ENCODE measurements at places on chromosomes 1 and 21.
A peak's percentile ranks its signal among the peaks of the same experiment; 100 is the strongest.

DNA sequence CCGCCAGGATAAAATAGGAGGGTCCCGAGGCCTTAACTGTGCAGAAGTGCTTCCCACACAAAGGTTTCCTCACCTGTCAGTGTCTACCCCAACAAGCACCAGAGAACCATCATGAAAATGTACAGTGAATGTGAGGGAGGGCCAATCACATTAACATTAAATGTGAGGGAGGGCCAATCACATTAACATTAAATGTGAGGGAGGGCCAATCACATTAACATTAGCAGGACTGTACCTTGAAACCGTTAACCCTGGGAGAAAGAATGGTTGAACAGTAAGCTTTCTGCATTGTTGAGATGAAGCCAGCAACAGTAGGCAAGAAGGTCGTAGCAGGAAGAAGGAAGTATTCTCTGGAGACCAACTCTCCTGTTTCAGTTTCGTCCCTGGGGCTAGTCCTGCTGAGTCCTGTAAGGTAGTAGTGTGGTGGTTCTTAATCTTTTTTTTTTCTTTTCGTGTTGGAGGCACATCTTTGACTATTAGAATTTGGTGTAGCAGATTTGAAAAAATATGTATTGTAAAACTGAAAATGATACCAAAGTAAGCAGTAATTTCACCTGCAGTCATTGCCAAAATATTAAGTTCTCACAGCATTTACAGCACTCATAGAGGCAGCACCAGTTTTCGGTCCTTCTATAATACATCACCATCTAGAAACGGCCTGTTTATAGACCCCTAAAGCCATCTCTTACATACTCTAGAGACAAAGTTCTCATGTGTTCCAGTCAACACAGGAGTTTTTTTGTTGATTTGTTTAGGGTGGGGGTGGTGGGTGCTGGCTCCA, 98.6 kb upstream of the PPP2R5A start:
- DNase-seq, result peak; percentile 80

GRCh38 chr1:27074175-27074780, 61.6 kb upstream of the TENT5B start:
- DNase-seq, result no peak

- DNase-seq, result peak; percentile 95
Observed at GRCh38 chr1:161069731-161070270, at the start of gene ARHGAP30. Gene ARHGAP30 (minus strand): TSS chr1:161069891. CDS start chr1:161069624, 267 bp downstream.

DNA sequence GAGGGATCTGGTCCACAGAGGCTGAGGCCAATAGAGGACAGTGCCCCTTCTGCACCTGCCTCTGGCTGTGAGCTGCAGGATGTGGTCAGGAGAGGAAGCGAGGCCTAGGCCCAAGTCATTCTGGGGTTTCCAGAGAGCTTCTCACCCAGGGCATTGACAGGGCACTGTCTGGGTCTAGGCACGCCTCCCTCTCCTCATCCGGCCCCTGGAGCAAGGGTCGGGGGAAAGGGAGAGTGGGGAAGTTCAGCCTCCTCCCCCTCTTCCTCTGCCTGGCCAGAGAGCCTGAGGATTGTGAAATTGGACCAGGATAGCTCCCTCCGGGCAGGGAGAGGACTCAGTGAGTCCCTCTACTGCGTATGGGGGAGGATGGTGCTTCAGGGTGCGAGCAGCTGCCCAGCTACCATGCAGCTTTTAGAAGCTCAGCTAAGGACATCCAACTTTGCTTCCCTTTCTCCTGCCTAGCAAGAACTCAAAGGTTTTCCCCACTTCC, 6.3 kb upstream of the INAVA start:
- peak; percentile 80 for DNase-seq

GRCh38 chr1:183914276-183914675, 109.4 kb downstream of the RGL1 start:
- DNase-seq, result no peak

- no peak for DNase-seq
Observed at GRCh38 chr1:185096531-185096930, 51.2 kb downstream of the RNF2 start.

GRCh38 chr1:46983166-46983829, 40.2 kb upstream of the CYP4X1 start:
- no peak for DNase-seq

DNA sequence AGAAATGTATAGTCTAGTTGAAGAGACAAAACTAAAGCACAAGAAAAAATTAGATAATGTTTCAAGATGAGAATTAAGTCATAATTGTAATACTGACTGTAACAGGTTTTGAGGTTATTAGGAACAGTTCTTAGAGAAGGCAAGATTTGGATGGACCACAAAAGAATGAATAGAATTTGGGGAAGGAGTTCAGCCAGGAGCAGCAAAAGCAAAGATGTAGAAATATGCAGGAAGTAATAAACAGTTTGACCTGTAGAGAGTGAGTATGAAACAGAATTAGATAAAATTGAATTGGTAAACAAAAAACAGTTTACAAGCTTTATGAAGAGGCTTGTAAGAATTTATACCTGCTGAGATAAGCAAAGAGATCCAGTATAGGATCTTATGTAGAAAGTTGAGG, 16.3 kb downstream of the VPS45 start:
- DNase-seq, result no peak

- no peak for DNase-seq
Observed at GRCh38 chr1:197435224-197435623, 167.2 kb downstream of the CRB1 start.

- DNase-seq, result no peak
Observed at GRCh38 chr21:14321042-14321441, 61.9 kb downstream of the HSPA13 start.

GRCh38 chr1:209160230-209160629, 423.3 kb upstream of the CAMK1G start:
- DNase-seq, result no peak

DNA sequence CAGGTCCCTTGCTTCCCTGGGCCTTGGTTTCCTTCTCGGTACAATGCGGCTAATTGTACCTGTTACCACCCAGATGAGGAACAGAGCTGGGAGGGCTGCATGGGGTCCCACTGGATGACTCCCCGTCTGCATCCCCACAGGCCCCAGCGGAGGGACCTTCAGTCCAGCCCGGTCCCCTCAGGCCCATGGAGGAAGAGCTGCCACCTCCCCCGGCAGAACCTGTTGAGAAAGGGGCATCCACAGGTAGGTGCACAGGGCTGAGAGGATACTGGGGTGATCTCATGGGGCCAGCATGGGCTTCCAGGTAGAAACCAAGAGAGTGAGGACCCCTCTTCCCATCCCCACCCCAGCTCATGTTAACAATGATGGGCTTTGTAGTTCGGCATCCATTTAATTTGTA, 9.8 kb downstream of the FBLIM1 start:
- DNase-seq, result no peak

- DNase-seq, result peak; percentile 51
Observed at GRCh38 chr1:203593723-203594122, 32.9 kb upstream of the ATP2B4 start.

DNA sequence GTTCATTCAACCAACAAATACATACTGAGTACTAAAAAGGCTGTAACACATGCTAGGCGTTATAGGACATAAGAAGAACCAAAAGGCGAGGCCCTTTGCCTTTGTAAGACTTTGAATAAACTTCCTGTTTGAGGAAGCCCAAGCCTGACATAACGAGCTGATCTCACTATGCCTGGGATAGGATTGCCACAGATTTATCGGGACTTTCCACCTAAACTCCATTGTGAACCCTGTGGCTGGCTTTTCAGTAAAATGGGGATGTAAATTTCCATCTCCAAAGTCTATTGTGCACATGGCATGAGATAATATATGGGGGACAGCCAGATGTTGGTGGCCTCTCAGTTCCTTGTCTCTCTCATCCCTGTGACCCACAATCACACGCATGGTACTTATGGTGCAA, 41.9 kb downstream of the LMO4 start:
- no peak for DNase-seq

GRCh38 chr1:37404711-37405110, 69.7 kb upstream of the ZC3H12A start:
- DNase-seq, result no peak

GRCh38 chr1:96364576-96364975, 357.0 kb upstream of the PTBP2 start:
- DNase-seq, result no peak

DNA sequence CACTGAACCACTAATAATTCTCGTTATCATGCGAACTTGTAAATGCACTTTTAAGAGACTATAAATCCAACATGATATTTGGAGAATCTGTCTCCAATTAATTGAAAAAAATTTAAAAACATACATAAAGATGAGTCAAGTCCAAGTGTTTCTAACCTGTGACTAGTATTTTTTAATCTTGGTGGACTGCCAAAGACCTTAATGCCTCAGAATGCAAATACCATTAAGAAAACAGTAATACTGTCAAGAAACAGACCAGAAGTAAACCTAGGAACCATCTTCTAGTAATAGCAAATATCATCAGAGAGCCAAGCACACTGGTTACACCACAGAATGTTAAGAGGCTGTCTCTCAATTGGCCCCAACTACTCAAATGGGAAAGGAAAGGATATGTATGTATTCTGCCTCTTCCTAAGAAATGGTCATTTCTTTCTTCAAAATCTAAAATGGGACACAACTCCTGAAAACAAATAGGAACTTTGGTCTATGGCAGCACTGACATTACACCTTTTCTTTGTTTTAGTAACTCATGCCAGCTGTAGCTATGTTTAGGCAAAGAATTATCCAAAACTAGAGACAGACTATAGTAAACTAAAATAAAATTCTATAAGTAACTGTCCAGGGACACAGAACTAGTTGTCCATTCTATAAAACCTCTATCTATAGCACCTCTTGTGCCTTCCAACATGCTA, 15.8 kb downstream of the SCYL3 start:
- DNase-seq, result no peak

- DNase-seq, result no peak
Observed at GRCh38 chr1:95126846-95127245, 9.7 kb downstream of the TLCD4 start.

DNA sequence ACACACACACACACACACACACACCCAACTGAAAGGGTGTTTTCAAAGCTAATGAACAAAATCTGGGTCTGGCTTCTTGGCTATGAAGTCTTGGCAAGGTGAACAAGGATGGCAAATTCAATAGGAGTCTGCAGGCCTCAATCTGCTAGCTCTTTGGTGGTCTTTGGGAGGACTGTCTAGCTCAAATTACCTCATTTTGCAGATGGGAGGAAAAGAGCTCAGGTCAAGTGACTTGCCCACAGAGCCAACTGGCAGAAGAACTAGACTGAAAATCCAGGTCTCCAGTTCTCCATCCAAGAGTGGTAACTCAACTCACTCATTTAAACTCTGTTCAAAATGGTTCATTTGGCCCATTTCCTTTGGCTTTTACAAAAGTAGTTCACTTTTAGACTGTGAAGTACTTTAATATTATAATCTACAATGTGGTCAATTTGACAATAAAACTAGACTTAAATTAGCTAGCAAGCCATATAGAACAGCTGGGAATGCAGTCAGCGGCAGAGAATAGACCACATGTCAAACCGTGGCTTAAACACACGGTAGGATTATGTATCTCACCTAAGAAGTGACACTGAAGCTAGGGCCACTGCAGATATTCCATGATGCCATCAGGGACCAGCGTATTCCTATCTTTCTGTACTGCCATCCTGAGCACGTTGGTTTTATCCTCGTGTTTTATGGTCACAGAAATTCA, 112.9 kb downstream of the APP start:
- DNase-seq, result no peak

GRCh38 chr1:152410028-152410427, 4.0 kb downstream of the CRNN start:
- DNase-seq, result no peak

- no peak for DNase-seq
Observed at GRCh38 chr1:6917067-6917466, 131.8 kb downstream of the CAMTA1 start.

DNA sequence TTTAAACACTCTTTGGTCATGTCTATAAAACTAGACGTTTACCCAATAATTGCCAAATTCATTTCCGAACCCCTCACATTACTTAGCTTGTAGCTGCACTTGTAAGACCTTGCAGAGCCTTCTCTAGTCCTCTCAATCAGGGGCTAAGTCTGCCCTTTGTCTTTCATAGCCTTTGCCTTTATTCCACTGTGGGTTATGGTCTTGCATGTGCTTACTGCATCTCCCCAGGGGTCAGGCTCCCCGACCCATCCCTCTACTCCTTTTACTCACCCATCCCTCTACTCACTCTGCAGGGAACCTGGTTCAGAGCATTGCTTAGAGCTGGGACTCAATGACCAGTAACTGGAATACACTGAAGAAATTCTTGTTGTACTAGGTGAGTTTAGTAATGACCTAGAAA, 235.4 kb downstream of the PCP4 start:
- DNase-seq, result no peak

GRCh38 chr1:24536391-24536840, 19.5 kb upstream of the NCMAP start:
- DNase-seq, result peak; percentile 64

GRCh38 chr1:53549287-53549686, 90.1 kb downstream of the DMRTB1 start:
- no peak for DNase-seq

DNA sequence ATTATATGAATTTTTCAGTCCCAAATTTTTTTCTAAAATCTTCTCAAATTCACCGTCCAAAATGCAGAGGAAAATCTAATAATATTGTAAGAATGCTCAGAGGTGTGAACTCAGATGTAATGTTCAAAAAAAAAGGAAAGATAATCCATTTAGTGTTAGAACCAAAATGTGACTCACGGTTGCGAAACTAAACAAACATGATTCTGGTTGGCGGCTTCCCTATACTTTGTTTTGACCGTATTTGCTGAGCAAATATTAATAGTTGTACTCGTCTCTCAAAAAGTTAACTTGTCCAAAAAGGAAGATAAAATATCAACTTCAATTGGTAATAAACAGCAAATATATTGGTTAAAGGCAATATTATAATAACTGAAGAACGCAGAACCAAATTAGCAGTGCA, 34.4 kb downstream of the ZSWIM5 start:
- no peak for DNase-seq

DNA sequence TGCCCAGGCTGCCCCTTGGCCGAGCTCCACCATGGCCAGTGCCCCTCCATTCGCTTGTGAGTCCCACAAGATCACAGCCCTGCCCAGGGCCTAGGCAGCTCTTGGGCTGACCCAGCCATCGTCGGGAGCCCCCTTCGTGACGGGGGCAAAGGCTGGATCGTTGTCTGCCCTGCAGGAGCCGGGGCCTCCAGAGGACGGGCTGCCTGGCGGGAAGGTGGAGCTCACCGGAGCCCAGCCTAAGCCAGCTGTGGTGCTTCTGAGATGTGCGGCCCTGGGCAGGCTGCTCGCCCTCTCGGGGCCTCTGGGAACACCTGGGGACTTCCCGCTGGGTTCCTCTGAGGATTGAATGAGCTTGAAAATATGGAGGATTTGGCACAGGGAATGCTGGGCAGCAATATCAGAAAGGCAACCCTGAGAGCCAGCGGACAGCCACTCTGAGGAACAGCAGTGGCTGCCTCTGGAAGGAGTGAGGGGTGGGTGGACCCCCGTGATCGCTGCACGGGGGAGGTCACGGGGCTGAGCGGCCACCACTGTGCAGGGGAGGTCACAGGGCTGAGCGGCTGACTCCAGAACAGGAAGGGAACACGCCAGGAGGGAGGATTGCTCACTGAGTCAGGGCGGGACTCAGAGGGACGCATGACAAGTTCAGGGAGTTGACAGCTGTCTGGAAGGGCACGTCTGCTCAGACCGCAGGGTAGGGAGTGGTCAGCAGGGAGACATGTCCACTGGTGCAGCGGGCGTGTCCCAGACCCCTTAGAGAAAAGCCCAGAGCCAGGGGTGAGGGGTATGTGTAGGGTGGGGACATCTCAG, 19.3 kb downstream of the TP73 start:
- DNase-seq, result no peak

- DNase-seq, result no peak
Observed at GRCh38 chr1:178646821-178647220, 78.2 kb upstream of the RALGPS2 start.

GRCh38 chr1:25030674-25031589, 100.9 kb upstream of the RUNX3 start:
- peak; percentile 78 for DNase-seq

GRCh38 chr1:85549244-85549643, 31.3 kb upstream of the CCN1 start:
- no peak for DNase-seq

Data from GM13976 (cell line).